ENCODE measurements at places on chromosomes 6 and 20. TPM values are rescaled to one million over a fixed set of nuclear protein-coding genes. Genes with fewer than 3 reads are reported as not detected.
A peak's percentile ranks its signal among the peaks of the same experiment; 100 is the strongest.

DNA sequence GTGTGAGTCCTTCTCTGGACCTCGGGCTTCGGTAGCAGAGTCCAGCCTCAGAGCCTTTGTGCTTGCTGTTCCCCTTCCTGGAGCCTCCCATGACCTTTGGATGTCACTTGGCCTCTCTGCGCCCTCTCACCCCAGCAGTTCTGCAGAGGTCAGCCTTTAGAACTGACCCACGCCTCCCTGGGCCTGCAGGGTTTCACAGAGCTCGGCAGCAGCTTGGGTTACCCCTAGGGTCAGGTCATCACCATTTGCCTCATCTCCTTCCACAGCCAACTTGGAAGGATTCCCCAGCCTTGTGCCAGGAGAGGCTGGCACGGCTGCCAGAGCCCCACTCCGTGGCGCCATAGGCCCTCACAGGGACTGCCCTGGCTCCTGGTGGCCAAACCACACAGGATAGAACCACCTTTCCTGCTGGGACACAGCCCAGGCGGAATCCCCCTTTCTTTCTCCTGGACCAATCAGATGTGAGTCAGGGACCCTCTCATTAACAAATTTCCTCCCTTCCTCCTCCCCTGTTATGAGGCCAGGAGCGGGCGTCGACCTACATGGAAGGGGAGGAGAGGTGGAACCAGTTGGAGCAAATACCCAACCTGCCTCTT is 13.9 kb upstream of the SIRPA start:
- no peak for DNase-seq

GRCh38 chr20:46349035-46349741 is 40.9 kb upstream of the CDH22 start:
- no peak for DNase-seq

- DNase-seq: no peak
These were observed 166.2 kb downstream of the TRIM27 start for GRCh38 chr6:28757429-28758045.

GRCh38 chr6:119132261-119132981 is 54.0 kb upstream of the FAM184A start:
- DNase-seq: no peak

DNA sequence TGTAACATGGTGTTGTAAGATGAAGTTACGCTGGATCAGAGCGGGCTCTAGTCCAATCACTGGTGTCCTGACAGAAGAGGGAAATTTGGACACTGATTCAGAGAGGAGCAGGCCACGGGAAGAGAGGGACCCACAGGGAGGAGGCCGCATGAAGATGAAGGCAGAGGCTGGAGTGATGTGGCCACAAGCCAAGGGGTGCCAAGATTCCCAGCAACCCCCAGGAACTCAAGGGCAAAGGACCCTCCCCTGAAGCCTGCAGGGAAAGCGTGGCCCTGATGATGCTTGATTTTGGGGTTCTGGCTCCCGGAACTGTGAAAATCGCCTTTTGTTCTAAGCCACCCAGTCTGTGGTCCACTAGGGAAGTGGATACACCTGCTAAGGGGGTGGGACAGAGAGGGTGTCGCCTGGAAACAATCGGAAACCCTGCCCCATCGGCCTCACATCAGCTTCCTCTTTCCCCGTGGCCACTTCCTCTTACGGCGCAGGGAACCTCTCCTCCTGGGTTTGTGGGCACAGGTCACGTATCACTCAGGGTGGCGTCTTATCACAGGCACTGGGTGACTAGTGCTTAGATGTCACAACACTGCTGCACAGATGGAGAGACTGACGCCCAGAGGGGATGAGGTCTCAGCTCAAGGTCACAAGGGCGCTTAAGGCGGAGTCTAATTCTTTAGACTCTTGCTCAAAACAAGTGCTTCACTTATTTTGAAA is 58.0 kb downstream of the SULF2 start:
- peak; percentile 44 for DNase-seq

DNA sequence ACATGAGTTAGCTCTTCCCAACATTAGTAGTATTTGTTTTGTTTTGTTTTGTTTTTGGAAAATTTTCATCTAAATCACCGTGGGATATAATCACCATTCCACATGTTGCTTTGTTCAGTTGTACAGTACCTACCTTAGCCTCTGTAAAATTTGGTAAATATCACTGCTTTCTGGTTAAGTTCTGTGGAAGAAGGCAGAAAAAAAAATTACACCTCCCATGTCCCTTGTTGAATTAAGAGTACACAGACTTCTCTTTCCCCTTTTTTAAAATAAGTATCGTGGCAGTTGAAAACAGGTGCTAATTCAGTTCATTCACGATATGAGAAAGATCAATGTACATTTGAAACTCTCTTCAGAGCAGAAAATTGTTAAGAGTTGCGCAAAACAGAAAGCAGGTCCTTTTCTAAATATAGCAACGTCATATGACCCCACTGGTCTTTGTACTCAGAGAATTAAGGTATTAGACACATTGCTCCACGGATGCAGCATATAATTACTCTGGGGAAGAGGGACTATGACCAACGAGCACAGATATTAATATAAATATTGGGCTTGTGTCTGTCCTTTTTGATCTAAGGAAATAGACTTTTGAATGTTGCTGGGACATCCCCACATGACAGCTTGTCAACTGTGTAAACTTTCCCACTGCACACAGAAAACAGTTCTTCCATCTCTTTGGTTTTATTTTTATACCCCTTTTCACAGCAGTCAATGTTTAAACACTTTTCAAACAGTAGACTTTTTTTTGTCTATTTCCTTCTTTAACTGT is 58.6 kb upstream of the ZNF217 start:
- DNase-seq: no peak

Gene DEFB132
- total RNA-seq: not detected
